ENCODE measurements at places on chromosomes 5 and 9.
A peak's percentile ranks its signal among the peaks of the same experiment; 100 is the strongest.

GRCh38 chr9:136386018-136386417, 12.5 kb upstream of the CARD9 start:
- DNase-seq = no peak

DNA sequence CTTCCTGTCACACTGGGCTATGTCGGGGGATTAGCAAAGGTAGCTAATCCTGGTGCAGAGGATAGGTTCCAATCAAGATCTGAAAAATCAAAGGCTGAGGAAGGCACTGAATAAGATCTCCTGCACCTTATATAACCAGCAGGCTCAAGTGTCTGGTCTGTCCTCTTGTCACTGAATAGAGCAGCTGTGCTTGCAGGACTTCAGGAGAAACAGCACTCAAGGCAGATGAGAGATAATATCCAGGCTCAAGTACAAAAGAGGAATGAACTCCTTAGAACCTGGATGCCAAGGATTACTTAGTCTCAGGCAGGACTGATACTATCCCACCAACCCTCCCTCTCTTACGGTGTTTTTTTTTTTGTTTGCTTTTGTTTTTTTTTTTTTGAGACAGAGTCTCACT, 108.8 kb upstream of the LRRTM2 start:
- no peak for DNase-seq

DNA sequence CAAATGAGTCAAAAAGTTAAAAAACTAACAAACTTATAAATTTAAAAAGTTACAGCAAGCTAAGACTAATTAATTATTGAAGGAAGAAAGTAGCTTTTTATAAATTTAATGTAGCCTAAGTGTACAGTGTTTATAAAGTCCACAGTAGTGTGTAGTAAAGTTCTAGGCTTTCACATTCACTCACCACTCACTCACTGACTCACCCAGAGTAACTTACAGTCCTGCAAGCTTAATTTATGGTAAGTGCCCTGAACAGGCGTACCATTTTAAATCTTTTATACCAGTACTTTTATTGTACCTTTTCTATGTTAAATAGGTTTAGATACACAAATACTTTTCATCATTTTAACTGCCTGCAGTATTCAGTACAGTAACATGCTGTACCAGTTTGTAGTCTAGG, 80.0 kb upstream of the C9orf72 start:
- no peak for DNase-seq

GRCh38 chr5:109479260-109479860, 69.6 kb upstream of the PJA2 start:
- DNase-seq = no peak

- no peak for DNase-seq
Measured at GRCh38 chr9:129666575-129666974, 1.1 kb downstream of the PRRX2 start.

GRCh38 chr5:6724321-6724929, 11.2 kb downstream of the TENT4A start:
- no peak for DNase-seq

DNA sequence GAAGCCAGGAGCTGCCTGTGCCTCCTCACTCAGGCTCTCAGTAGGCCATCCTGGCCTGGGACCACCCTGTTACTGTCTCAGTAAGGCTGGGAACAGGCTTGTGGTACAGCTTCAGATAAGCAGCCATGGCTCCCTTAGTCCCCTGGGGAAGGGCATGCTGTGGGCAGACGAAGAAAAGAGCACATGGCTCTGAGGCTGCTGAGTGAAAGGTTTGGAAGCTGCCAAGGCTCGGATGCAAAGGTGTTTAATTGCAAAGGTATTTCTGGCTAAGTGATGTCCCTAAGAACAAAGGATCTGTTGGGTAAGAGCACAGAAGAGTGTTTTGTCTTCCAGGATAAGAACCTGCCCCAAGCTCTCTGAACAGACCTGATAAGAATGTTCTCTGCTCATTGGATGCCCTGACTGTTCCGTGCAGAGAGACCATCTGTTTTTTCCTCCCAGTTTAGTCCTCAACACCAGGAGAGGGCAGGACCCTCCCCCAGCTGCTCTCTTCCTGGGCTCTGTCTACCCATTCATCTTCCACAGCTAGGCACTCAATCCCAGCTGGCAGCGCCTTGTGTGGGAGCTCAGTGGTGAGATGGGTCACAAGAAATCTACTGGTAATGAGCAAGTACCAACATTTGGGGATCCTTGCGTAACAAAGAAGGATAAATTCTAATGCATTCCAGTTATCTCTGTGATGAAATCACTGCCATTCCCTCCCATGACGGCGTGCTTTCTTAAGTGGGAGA, 17.7 kb downstream of the ANGPTL2 start:
- DNase-seq = no peak

DNA sequence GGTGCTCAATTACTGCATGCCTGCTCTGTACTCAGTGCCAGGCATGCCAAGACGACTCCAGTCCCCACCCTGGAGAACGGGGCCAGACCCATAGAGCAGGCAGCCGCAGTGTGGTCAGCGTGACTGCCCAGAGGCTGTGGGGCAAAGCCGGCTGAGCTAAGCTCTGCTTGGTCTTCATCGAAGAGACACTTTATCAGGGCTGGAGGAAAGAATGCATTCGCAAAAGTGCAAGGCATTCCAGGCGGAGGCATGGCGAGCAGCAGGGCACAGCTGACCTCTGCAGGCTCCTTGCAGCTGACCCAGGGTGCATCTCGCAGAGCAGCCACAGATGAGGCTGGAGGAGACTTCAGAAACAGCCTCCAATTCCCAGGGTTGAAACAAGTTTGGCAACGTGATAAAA, 13.6 kb downstream of the MED27 start:
- DNase-seq = no peak

DNA sequence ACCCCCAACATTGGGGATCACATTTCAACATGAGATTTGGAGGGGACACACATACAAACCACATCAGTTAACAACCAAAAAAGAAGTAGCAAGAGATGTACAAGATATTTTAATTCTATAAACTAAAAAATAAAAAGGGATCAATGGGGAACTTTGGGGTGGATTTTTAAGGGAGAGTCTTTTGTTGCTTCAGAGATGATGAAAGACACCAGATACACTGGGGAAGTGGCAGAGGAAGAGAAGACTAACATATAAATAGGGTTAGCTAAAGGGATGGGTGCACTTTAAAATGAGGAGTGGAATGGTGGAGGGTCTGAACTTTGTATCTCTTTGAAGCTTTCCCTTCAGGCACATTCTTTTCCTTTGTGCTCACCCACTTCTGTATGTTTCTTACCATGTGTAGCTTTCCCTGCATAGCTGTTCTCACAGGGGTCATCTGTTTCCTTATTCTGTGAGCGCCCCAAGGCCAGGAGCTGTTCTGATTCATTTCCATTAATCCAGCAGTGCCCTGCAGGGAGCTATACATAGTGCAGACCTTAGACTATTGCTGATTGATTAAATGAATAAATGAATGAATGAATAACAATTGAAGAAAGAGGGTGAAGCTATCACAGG, 531.6 kb upstream of the KLF4 start:
- no peak for DNase-seq

DNA sequence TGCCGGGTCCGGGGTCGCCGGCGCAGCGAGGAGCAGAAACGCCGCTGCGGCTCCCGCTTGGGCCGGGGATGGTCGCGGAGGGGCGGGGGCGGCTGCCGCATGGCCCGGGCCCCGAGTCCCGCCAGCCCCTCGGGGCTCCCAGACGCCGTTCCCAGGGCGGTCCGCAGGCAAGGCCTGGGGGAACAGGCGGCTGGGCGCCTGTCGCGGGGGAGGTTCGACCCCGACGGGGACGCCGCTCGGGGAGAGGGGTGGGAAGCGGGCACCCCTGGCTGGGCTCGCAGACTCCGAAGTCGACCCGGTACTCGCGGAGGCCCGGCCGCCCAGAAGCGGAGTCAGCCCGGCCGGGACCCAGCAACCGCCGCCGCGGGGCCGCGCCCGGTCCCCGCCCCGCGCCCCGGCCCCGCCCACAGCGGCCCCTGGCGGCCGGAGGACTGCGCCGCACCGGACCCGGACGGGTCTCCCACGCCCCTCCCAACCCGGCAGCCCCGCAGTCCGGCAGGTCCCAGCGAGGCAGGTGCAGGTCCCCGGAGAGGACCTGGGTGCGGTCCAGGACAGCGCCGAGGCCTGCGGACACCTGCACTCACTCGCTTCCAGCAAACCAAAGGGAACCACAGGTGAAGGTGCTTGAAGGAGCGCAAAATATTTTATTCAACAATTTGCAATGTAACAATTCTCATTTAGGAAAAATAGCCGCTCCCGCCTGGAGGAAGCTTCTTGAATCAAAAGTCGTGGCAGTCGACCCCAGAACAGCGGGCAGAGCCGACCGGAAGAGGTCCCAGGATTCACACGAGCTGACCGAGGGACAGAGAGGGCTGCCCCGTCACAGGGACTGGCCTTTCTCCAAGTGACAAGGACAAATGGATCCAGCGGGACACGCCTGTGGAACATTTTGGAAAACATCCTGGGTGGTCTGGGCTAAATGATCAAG, at the start of gene INPP5E:
Gene INPP5E (minus strand): TSS at position 365 of the 928 bp plus-strand sequence. CDS start 426 bp downstream, outside the sequence.
- peak; percentile 83 for DNase-seq

DNA sequence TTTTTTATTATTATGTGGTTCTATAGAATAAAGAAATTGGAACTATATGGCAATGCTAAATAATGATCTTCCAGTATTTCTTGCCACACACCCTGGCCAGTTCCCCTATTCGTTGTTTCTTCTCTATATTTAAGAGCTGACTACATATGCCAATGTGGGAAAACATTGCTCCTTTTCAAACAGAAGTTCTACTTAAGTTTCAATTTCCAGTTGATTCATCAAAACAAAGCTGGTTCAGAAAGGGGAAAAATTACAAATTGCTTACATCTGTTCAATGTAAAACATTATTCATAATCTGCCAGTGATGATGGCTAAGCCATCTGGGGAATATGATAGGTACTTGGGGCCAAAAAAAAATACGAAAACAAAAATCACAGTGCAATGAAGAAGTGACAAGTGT, 76.9 kb downstream of the ST8SIA4 start:
- no peak for DNase-seq

DNA sequence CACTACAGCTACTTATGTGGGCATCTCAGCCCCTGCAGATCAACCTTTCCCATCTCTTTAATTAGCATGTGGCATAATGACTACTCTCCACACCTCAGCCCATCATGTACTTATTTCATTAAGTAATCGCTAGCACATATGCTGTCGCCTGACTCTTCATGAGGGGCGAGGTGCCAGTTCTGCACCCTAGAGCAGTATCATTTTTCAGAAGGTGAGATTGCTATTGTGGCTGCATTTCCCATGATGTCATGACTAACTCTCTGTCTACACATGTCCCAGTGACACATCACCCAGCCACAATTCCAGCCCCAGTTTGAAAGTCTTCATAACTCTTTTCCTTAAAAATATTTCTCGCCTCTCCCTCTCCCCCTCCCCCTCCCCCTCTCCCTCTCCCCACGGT, 7.6 kb upstream of the F2RL1 start:
- no peak for DNase-seq

DNA sequence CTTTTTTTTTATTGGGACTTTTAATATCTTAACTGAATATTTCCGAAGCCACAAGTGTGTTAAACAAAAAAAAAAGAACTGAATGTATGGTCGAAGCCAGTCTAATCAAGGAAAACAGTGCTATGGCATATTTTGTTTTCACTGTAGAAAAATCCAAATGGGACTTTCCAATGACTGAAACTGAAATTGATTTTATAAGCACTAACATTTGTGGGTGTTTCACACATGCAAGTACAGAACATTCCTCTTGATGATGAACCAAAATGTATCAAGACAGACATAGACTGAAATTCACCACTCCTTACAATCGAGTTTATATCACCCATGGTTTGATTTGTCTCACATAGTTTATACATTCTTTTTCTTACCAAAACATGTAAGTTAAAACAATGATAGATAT, 1026.8 kb downstream of the CDH18 start:
- DNase-seq = no peak

Data from activated T-cell treated with anti-CD3 and anti-CD28 coated beads for 1 hour (primary cell).